ENCODE measurements at places on chromosomes 5 and 9.

- DNase-seq, result no peak
Measured at GRCh38 chr9:132461281-132461896, 51.4 kb downstream of the CFAP77 start.

DNA sequence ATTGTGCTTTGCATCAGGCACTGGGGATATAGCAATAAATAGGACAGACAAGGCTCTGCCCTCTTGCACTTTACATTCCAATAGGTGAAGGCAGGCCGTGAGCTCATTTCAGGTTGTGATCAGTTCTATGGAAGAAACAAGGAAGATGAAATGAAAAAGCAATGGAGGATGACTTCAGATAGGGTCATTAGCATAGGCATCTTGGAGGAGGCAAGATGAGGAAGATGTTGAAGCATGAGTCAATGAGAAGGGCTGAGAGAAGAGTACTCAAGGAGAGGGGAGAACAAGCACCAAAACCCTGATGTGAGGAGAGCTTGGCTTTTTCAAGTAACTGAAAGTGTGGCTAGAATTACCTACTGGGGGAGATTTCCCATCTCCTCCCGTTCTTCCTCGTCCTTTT is 5.0 kb upstream of the SPARC start:
- DNase-seq, result no peak

- DNase-seq, result peak; percentile 42
Measured at GRCh38 chr9:124149992-124150391, 107.8 kb upstream of the NEK6 start.

DNA sequence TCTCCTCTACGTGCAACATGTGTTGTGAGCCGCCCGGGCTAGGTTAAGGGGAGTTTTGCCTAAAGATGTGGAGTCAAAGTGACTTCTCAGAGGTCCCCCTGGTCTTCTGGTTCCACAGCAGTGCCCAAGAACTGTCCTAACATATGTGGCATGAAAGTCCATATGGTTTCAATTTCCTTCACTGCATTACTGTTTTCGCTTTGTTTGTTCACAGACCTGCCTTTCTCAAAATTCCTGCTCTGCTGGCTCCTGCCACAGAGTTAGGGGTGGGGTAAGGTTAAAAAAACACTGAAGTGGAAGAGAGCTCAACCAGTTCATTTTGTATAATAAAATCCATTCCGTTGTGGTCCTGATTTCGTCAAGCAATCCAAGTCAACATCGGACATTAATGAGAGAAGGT is 289.4 kb downstream of the DMAC1 start:
- no peak for DNase-seq

DNA sequence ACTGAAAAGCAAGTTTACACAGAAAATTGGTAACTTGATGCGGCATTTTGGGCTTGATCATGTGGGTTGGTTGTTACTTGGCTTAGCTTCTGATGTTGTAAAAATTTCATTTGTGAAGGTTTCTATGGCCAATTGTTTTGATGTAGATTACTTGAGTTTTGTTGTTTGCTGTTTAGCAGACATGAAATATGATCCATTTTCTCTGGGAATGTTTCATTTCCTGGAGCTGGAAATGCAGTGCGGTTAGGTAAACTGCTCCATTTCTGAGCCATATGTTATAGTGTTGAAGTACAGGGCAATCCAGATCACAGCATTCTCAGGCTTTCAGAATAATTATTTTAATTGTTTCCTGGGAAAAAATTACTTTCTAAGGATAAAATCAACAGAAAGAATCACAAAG is 396.9 kb downstream of the ENC1 start:
- DNase-seq, result no peak

DNA sequence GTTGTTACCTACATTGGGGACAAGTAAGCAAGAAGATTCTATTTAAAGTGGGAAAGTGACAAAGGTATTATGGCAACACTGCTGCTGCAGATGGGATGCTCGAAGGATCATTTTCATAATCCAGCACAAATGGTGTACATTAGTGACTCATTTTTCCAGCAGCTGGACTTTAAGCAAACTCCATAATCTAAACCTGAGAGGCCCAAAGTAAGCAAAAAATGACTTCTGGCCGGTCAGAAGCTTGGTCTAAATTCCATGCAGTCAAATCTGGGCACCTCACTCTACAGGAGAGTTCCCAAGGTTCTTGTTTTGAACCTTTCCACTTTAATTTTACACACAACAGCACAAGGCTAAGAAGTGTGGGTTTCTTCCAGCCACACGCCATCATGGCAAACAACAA is 43.6 kb upstream of the TRAF1 start:
- DNase-seq, result no peak

GRCh38 chr9:110762783-110763182 is 94.2 kb downstream of the MUSK start:
- DNase-seq, result no peak

DNA sequence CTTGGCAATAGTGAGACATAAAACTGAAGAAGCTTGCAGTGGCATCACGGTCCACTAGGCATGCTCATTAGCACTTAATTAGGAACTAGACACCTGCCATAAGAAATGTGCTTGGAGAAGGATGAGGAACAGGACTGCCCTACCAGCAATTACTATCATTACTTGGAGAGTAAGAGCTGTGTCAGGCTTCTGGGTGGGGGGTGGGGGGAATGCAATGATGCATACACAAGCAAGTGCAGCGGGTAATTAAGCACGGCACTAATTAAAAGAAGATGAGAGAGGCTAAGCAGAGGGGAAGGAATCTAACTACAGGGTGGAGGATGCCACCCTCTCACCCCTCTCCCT is 53.1 kb downstream of the TLE1 start:
- no peak for DNase-seq

- DNase-seq, result no peak
Measured at GRCh38 chr5:113236536-113237288, 198.1 kb downstream of the TSSK1B start.

GRCh38 chr5:154758977-154759376 is 3.8 kb downstream of the LARP1 start:
- DNase-seq, result no peak

DNA sequence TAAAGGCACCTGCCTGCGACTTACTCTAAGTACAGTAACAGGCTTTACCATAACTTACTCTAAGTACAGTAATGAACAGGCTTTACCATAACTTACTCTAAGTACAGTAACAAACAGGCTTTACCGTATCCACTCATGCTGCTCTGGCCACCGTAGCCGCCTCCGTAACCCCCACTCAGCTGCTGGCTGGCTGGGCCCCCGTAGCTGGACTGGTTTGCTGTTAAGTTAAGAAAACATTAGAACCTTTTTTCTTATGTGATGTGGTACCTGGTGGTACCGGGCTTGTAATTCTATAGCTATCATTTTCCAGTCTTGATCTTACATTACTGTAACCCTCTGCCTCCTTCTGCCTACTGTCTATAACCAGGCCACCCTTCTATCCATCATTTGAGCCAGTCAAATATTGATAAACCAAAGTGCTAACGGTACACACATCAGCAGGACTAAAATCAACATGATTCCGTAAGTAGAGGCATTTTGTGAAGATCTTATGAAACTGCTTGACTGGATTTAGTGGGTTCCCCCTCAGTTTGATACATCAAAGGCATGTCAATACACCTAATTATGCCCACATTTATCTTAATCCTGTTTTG is 7.4 kb downstream of the HNRNPH1 start:
- no peak for DNase-seq

GRCh38 chr9:124274226-124274625 is 16.5 kb downstream of the NEK6 start:
- DNase-seq, result no peak

- DNase-seq, result no peak
Measured at GRCh38 chr9:8816361-8816760, 1016.8 kb upstream of the DMAC1 start.

- DNase-seq, result no peak
Measured at GRCh38 chr5:116685069-116685468, 110.4 kb upstream of the SEMA6A start.

DNA sequence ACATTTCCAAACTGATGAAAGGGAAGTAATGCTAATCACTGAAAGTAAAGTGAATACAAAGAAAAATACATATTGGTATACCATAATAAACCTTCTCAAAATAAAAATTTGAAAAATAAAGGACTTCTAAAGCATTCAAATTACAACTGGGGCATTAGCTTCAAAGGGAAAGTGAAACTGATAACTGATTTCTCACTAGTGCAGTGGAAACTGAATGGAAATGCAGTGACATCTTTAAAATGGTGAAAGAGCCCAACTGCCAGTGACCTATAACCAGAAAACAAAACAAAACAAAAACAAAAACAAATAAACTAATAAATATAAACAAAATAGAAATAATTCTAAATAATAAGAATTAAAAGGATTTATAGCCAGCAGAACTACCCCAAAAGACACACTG is 297.5 kb upstream of the GRIN3A start:
- no peak for DNase-seq

DNA sequence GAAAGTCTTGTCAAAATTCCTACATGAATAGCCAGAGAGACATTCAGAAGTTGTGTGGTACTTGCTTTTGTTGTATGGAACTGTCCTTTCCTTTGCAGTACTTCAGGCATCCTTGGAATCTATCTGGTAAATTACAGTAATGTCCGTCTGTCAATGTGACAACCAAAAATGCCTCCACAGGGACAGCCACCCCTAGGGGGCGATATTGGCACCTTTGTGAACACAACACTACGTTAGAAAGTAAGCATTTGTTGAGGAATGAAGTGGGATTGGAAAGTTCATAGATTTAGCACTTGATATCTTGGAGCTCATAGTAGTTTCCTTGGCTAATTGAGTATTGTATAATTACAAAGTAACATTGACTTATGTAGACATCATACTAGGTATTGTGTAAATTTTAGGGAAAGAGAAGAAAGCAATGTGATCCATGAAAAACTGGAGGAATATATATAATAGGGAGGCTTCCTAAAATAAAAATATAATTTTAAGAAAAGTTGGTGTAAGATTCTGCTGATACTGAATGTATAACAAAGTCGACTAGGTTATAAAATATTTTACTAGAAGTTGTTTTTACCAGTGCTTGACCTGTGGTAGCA is 32.7 kb downstream of the TMEFF1 start:
- DNase-seq, result peak; percentile 47

- peak; percentile 50 for DNase-seq
Measured at GRCh38 chr5:124274949-124275348, 471.5 kb downstream of the ZNF608 start.

DNA sequence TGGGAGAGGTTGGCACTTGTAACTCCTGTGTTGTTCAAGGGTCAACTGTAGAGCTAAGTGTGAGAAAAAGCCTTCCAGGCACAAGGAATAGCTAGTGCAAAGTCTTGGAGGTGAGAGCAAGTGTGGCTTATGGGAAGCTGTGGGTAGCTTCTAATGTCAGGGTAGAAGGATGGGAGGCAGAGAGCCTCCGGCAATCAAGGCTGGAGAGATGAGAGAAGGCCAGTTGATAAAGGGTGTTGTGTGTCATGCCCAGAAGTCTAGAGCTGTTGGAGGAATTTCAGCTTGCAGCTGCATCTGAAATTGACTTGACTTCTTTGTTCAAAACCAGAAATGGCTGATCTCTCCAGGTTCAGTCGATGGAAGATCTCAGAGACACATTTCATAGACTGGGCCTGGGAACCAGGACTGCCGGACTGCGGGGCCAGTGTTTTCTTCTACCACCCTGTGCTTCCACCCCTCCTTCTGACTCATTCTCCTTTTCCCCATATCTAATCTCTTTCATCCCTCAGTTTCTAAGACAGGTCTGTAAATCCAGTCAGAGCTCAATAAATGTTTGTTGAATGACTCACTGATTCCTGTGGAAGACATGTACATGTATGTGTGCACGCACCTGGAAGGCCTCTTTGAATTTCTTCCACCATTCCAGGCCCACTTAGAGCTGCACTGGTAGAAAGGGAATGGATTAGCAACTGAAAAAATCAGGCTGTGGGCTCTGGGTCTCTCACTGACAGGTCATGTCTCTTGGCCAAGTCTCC is 67.8 kb upstream of the KLF4 start:
- peak; percentile 61 for DNase-seq

DNA sequence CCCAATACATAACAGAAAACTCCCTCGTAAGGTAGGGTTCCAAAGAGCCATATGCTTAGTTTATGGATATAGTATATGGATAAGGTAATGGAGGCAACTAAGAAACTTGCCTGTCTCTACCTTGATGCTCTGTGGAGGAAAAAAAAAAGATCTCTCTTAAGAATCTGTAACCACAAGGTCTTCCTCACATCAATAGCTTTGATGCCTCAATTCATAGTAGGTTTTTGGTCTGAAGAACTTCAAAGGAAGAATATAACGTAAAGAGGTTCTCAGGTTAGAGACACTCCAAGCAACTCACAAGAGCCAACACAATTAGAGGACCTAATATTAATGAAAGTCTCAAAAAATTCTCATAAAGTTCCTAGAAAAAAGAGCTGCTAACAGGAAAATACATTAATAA is 140.2 kb downstream of the FBN2 start:
- DNase-seq, result no peak

DNA sequence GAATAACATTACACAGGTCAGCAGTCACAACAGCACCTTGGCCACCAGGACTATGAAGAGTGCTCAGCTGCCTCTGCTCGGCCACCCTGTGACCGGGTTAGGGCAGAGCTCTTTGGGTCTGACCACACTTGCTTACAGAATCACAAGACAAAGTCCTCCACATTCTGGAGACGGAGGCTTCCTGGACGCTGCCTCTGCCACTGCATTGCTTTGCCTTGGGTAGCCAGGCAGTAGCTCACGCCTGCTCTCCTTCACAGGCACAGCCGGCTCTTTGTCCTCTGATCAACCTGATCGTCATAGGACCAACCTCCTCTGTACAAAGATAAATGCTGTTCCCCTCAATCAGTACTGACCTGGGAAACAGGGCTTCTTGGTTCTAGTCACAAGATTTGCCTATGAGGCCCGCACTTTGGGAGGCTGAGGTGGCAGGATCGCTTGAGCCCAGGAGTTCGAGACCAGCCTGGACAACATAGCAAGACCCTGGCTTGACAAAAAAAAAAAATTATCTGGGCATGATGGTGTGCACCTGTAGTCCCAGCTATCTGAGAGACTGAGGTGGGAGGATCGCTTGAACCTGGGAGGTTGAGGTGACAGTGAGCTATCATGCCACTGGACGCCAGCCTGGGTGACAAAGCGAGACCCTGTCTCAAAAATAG is 128.4 kb upstream of the IER5L start:
- DNase-seq, result no peak

- DNase-seq, result no peak
Measured at GRCh38 chr9:92659601-92660000, 10.3 kb downstream of the IPPK start.

DNA sequence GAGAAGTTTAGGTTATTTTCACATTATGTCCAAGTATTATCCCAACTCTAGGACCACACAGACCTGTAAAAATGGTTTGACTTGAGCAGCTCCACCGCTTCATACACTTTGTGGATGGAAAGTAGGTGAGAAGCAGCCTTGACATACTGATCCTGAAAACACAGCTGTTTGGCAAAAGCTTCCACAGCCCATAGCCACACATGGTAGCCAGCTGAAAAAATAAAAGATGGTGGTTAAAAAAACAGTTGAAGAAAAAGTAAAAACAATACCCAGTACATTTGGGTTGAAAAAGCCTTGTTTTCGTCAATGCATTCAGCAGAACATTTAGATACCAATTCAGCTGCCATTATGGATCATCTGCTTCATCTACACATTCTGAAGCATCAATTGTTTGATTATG is 36.7 kb downstream of the GEMIN5 start:
- no peak for DNase-seq

- DNase-seq, result peak; percentile 25
Measured at GRCh38 chr5:179974946-179975712, 67.4 kb upstream of the TBC1D9B start.
